ENCODE measurements at places on chromosomes 4 and X.

DNA sequence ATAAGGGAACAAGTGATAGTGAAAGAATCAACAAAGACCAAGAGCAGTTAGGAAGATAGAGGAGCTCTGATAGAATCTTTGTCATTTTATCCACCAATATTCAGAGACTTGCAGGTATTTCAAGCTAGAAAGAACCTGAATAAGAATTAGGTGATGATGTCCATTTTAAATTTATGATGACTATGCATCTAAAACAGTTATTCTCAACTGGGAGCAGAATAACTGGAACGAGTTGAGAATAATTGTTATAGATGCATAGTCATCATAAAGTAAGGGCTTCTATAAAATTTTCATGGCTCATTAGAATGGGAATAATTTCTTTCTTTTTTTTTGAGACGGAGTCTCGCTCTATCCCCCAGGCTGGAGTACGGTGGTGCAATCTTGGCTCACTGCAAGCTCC, 5.8 kb downstream of the OCIAD1 start:
- no peak for DNase-seq
- H3K27me3 ChIP-seq, result no peaks in the 10 kb centered on the region
- H3K4me3 ChIP-seq, result no peak overlapping the region
- peaks cover 16% of the 10 kb centered on the region for H3K4me1 ChIP-seq
- H3K36me3 ChIP-seq, result peaks cover 35% of the 10 kb centered on the region
- no peak overlapping the region for H3K27ac ChIP-seq

GRCh38 chr4:76453232-76453631, 18.2 kb downstream of the SHROOM3 start:
- no peak overlapping the region for H3K4me3 ChIP-seq
- no peaks in the 10 kb centered on the region for H3K4me1 ChIP-seq
- no peaks in the 10 kb centered on the region for H3K27me3 ChIP-seq
- no peaks in the 10 kb centered on the region for H3K36me3 ChIP-seq
- H3K27ac ChIP-seq, result no peak overlapping the region

DNA sequence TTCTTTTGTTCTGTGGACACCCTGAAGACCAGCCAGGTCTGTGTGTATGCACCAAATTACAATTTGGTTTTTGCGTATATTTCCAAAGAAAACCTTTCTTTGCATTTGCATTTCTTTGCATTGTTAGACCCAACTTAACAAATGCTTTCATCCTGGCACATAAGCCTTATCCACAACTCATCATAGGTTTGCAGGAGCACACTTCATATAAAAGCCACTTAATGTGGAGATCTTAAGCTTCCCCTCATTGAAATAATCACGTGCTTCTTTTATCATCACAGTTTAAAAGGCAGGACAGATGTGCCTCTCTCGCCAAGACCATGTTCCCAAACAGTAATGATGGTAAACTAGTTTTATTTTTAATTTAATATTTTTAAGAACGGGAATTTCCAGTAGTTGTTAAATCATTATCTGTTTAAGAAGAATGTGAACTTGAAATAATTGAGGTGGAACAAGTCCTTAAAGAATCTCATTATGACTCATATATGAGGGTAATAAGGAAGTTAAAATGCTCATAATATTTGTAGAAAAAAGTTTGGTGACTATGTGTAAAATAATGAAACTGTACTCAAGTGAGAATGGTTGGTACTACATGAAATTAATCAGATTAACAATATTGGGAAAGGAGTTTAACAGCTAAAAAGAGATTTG, 65.5 kb downstream of the GLRA3 start:
- H3K36me3 ChIP-seq, result no peaks in the 10 kb centered on the region
- no peak overlapping the region for H3K4me3 ChIP-seq
- DNase-seq, result no peak
- no peaks in the 10 kb centered on the region for H3K4me1 ChIP-seq
- no peak overlapping the region for H3K27ac ChIP-seq
- H3K27me3 ChIP-seq, result no peaks in the 10 kb centered on the region

DNA sequence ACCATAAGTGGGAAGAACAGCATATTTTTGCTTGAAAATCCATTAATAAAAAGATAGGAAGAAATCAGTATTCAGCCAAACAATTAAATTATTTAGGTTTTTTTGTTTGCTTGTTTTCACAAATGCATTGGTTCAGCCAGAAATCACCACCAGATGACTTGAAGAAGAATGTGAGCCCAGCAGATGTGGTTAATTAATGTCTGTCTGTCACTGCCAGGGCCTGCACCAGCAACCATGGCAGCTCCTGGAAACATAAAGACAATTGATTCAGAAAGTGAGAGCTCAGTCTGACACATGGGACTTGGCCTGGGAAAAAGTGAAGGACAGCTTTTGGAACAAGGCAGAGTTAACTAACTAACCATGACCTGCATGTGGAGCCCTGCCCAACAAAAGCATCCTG, 74.0 kb downstream of the MAOB start:
- no peak overlapping the region for H3K27ac ChIP-seq

GRCh38 chr4:136768925-136769275, 763.4 kb downstream of the PCDH18 start:
- no peaks in the 10 kb centered on the region for H3K4me1 ChIP-seq
- no peaks in the 10 kb centered on the region for H3K27me3 ChIP-seq
- no peak overlapping the region for H3K4me3 ChIP-seq
- H3K27ac ChIP-seq, result no peak overlapping the region

GRCh38 chr4:106690487-106690886, 321.9 kb upstream of the GIMD1 start:
- no peak overlapping the region for H3K4me3 ChIP-seq
- H3K4me1 ChIP-seq, result no peaks in the 10 kb centered on the region
- H3K27ac ChIP-seq, result no peak overlapping the region
- no peaks in the 10 kb centered on the region for H3K36me3 ChIP-seq
- no peak for DNase-seq

- H3K27ac ChIP-seq, result no peak overlapping the region
- no peaks in the 10 kb centered on the region for H3K4me1 ChIP-seq
- H3K4me3 ChIP-seq, result no peak overlapping the region
- H3K36me3 ChIP-seq, result no peaks in the 10 kb centered on the region
These were observed 68.0 kb downstream of the PPEF2 start for GRCh38 chr4:75834095-75834771.

- H3K36me3 ChIP-seq, result no peaks in the 10 kb centered on the region
- H3K4me3 ChIP-seq, result no peak overlapping the region
- H3K27ac ChIP-seq, result no peak overlapping the region
- no peak for DNase-seq
These were observed 15.7 kb upstream of the DUSP21 start for GRCh38 chrX:44828008-44828605.

DNA sequence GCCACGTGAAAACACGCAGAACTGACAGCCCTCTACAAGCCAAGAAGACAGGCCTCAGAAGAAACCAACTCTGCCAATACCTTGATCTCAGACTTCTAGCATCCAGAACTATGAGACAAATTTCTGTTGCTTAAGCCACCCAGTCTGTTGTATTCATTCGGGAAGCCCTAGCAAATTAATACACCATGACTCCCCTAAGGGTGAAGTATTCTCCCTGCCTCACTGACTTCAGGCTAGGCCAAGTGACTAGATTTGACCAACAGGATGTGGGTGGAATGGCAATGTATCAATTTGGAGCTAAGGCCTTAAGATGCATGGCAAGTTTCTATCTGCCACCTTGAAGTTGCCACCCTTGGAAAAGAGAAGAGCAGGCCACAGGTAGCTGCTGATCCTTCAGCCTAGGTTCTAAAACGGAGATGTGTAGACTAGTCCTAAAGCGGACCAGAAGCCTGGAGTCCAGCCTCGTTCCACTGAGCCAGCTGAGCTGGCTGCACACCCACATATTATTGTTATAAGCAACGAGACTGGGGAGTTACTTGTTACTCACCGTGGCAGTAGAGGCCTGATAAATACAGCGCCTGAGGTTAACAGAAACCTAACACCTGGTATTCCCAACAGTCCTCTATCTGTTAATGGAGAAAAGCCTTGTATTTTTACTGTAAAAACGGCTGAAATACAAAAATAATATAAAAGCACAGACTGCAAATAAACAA, 16.4 kb downstream of the SCARB2 start:
- no peak overlapping the region for H3K27ac ChIP-seq
- no peaks in the 10 kb centered on the region for H3K27me3 ChIP-seq
- H3K4me1 ChIP-seq, result peaks cover 32% of the 10 kb centered on the region
- H3K4me3 ChIP-seq, result no peak overlapping the region
- H3K36me3 ChIP-seq, result peaks cover 29% of the 10 kb centered on the region

GRCh38 chr4:146105464-146105863, 70.1 kb upstream of the LSM6 start:
- H3K4me1 ChIP-seq, result no peaks in the 10 kb centered on the region
- H3K4me3 ChIP-seq, result no peak overlapping the region
- no peak overlapping the region for H3K27ac ChIP-seq
- no peaks in the 10 kb centered on the region for H3K27me3 ChIP-seq
- no peaks in the 10 kb centered on the region for H3K36me3 ChIP-seq

DNA sequence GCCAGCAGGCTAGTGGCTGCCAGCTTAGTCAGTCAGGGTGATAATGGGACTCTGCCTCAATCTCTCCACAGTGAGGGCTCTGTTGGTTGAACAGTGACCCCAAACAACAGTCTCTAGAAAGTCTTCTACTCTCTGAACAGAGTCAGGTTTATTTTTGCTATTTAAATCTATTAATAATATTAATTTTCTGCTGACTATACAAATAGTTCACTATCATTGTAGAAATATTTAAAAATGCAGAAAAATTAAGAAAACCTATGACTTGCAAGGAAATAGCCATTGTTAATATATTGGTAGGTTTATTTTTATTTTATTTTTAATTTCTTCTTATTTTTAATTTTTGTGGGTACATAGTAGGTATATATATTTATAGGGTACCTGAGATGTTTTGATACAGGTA, 67.9 kb upstream of the AADAT start:
- H3K27ac ChIP-seq, result no peak overlapping the region
- no peak for DNase-seq
- H3K4me3 ChIP-seq, result no peak overlapping the region
- no peaks in the 10 kb centered on the region for H3K36me3 ChIP-seq
- H3K27me3 ChIP-seq, result no peaks in the 10 kb centered on the region

Measured in activated naive CD4-positive, alpha-beta T cell treated with anti-CD3 and anti-CD28 coated beads, Interleukin-2, amount 10 ng/mL, durations not matched to agents 7 days and 5 days (primary cell).